Motor neuron (in vitro differentiated cells): ENCODE measurements at places on chromosomes 6 and 20.

DNA sequence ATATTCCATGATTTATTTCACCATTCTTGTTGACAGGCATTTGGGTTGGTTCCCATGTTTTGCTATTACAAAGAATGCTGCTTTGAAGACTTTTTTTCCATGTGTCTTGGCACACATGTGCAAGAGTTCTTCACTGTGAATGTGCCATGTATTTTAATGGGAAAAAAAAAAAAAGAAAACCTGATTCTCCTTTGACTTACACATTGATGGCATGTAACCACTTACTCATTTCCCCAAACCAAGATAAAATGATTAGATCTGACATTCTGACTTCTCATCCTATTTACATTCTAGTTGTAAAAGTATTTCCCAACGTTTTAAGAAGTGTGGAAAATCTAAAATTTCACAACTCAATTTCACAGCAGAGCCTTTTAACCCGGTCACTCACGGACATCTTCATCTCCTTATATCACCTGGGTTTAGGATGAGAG lies 4.4 kb downstream of the CAP2 start:
- ATAC-seq: no peak

- ATAC-seq: peak; percentile 84
Observed at GRCh38 chr6:110053395-110054240, 75.5 kb downstream of the GPR6 start.

- no peak for ATAC-seq
Observed at GRCh38 chr6:85298553-85298952, 151.3 kb upstream of the NT5E start.

DNA sequence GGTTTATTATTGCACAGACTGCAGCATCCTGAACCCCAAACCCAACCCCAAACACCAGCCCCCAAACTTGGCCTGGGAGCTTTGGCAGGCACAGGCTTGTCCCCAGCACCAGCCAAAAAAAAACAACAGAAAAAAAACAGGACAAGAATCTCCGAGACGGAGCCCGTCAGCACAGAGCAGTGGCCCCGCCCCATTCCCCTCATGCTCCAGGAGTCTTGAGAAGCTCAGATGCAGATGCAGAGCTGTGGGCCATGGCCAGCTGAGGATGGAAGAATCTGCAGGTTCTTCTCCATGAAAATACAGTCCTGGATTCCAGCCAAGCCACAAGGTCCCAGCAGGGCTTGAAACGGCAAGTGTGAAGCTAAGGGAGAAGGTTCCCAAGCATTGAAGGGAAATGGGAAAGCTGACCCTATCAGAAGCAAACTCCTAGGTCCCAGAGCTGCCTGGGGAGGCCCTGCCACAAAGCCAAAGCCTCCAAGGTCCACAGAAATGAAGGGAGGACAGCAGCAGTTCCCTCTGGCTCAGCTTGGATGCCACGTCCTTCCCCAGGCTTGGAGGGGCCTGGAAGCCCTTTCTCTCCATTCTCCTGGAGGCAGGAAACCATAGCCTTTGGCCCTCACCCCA lies 75.2 kb downstream of the JPH2 start:
- ATAC-seq: no peak

DNA sequence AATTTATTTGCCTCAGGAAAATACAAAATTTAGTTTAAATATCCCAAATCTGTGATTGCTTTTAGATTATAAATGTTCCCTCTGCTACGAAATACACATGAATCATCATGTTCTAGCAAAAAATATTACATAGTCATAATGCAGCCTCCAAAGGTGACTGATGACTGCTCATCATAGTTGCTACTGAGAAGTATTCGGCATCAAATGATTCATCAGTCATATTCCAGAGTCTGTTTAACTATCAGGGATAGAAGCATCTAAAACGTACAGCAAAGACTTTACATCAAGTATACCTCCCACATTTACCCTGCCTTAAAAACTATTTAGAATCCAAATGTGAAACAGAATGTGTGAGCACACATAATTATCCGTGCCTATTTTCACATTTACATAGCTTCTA lies 626.0 kb downstream of the CDH26 start:
- ATAC-seq: peak; percentile 22

DNA sequence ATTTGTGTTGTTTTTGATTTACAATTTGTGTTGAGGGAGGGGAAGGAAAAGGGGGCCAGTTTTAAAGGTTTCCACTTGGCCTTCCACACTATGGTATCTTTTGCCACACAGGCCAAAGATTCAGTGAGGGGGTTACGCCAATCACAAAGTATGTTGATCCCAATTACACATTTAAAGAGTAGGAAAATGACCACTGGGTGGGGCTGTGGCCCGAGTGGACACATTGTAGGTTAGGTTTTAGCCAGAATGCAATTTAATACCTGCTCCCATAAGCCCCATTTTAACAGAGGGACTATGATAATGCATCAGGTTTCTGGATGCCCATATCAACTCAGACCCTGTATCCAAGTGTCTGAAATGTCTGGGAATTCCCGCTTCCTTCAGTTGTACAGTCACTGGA lies 15.6 kb downstream of the VGLL2 start:
- no peak for ATAC-seq

- peak; percentile 14 for ATAC-seq
Observed at GRCh38 chr20:60034231-60035110, 76.2 kb downstream of the CDH26 start.

DNA sequence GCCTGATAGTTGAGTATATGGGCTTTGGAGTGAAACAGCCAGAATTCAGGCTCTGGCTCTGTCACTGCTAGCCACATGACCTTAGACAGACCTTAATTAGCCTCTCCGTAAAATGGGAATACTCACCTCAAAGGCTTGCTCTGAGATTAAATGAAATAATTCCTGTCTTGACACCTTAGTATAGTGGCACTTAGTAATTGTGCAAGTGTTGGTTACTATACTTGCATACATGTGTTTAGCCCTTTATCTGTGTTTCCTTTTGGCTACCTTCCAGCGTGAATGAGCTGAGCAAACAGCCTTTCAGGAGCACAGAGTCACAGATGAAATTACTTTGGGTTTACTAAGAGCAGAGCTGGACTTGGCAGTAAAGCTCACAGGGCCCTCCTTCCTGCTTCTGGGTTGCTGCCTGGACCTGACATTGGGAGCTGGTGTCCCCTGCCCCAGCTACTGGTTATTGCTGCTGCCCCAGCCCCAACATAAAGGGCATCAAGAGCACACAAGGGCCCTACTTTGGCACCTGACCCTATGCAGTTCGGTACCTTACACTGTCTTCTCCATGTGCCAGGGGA lies 32.8 kb downstream of the CD164 start:
- peak; percentile 52 for ATAC-seq

DNA sequence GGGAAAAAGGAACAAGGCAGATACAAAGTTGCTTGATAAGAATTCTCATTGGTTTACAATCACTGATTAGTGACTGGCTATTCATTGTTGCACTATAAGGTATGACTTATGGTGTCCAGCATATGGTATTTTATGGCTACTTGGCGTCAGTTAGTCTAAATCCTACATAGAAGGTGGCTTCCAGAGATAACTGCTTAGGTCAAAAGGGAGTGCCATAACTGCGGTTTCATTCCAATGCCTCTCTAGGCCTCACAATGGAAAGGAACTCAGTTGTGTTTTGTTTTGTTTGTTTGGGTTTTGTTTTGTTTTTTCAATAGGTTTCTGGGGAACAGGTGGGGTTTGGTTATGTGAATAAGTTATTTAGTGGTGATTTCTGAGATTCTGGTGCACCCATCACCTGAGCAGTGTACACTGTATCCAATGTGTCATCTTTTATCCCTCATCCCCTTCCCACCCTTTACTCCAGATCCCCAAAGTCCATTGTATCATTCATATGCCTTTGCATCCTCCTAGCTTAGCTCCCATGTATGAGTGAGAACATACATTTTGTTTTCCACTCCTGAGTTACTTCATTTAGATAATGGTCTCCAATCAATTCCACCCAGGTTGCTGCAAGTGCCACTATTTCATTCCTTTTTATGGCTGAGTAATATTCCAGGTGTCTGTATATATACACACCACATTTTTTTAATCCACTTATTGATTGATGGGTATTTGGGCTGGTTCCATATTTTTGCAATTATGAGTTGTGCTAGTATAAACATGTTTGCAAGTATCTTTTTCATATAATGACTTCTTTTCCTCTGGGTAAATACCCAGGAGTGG lies 7.0 kb downstream of the GOPC start:
- ATAC-seq: no peak

- no peak for ATAC-seq
Observed at GRCh38 chr20:58604128-58604881, 46.8 kb upstream of the STX16 start.

DNA sequence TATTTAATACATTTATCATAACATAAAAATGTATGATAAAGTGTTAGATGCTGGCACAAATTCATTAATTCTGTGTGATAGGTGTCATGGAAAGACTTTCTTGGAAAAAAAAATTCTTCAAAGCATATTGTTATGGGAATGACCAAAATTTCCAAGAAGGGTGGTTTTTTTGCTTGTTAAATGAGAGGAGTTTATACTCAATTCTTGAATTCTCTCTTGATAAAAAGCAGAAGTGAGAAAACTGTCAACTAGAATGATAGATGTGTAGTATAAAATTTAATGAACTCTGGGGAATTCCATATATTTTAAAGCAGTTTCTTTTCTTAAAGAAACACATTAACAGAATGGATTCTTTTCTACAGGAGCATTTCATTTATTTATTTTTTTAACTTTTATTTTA lies 62.0 kb upstream of the SNAP91 start:
- ATAC-seq: no peak

DNA sequence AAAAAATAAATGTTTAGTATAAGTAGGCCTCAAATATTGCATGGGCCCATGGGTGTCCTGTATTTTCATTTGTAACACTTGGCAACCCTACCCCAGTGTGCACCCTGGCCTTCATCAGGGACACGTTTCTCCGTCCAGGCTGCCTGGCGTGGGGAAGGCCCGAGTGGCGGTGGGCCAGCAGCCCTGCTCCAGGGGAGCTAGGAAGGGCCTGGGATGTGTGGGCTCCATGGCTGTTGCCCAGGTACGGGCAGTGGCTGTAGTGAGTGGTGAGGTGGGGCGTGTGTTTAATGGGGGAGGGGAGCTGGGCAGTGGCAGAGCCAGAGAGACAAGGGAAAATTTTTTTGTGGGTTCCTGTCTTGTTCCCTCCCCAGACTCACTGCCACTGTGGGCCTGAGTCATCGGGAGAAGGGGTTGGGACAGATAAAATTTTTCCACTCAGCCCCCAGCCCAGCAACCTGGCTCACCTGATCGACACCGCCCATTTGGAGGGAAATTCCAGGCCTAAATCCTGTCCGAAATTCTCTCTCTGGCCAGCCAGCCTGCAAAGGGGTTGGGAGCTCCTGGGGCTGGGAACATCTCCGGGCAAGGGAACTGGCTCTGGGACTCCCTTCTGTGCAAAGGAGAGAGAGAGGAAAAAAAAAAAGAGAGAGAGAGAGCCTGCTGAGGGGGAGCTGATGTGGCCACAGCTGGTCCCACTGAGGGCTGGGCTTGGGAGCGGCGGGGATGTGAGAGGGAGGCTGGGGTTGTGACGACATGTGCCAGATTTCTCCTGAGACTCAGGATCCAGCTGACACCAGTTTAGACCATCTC lies 32.5 kb upstream of the VEGFA start:
- ATAC-seq: no peak

DNA sequence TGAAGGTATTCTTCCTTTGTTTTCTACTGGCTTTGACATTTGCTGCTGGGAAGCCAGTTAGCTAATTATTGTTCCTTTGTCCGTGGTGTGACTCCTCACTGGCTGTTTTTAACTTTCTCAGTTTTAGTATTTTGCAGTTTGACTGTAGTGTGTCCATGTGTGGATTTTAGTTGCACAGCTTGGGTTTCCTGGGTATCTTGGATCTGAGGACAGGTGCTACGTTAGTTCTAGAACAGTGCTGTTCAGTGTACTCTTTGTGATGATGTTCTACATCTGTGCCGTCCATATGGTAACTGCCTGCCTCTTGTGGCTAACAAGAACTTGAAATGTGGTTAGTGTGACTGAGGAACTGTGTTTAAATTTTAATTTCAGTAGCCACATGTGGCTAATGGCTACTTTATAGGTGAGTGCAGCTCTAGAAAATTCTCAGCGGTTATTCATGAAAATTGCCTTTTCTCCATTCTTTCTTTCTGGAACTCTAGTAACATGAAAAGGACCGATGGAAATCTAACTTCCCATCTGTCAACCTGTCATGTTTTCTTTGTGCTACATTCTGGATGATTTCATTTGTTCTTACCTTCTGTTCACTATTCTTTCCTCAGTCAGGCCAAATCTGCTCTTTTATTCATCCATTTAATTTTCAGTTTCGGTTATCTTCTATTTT lies 7.4 kb downstream of the SNX9 start:
- no peak for ATAC-seq

DNA sequence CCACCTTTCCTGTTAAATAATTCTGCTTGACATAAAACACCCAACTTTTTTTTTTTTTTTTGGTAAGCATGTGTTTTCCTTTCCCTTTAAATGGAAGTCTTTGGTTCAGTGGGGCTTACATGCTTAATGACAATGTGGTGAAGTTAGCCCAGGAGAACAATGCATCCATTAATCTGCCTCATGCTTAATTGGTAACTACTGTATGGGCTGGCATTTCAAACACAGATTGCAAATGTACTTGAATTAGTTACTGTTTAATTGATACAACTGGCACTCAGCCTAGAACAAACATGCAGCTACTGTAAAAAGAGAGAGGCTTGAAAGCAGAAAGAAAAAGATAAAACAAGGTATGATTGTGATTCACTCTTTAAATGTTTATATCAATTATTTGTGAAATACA lies 483.6 kb upstream of the NOX3 start:
- ATAC-seq: no peak

GRCh38 chr6:11221623-11222384 lies 10.7 kb downstream of the NEDD9 start:
- no peak for ATAC-seq

GRCh38 chr6:11769811-11770545 lies 8.6 kb downstream of the ADTRP start:
- no peak for ATAC-seq

- peak; percentile 60 for ATAC-seq
Observed at GRCh38 chr6:159044899-159045727, at the start of gene TAGAP. TSS of gene TAGAP (minus strand) at chr6:159044991. CDS start at chr6:159044146, 845 bp downstream.

DNA sequence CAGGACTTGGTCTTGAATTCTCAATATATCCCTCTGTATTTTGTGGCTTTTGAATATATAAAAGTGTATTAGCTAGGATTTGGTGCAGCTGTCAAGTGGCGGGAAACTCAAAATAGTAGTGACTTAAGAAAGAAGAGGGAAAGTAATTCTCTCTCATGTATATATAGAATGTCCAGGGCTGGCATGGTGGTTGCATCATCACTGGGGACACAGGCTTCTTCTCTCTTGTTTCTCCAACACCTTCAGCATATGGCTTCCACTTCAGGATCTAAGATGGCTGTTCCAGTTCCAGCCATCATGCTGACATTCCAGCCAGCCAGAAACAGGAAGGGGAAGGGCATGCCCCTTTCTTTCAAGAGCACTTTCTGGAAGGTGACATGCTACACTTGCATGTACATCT lies 11.8 kb upstream of the GPR6 start:
- ATAC-seq: no peak

DNA sequence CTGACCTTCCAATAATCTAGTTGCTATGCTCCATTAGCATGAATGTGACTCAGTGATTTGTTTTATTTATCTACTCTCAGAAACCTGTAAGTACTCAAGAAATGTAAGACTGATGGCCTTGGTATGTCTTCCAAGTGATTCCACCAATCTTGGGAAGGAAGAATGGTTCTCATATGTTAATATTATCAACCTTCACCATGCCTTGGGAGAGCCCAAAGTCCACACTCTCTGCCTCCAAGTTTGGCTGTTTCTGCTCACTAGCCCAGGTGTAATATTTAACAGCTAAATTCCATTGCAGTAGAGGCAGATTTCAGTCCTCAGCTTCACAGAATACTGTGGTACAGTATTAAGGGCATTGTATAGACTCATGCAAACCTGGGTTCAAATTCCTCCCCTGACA lies 51.8 kb downstream of the CLIC5 start:
- no peak for ATAC-seq
